MCF 10A (cell line): ENCODE measurements at places on chromosomes 5 and 9. TPM values are rescaled to one million over a fixed set of nuclear protein-coding genes. Genes with fewer than 3 reads are reported as not detected.

DNA sequence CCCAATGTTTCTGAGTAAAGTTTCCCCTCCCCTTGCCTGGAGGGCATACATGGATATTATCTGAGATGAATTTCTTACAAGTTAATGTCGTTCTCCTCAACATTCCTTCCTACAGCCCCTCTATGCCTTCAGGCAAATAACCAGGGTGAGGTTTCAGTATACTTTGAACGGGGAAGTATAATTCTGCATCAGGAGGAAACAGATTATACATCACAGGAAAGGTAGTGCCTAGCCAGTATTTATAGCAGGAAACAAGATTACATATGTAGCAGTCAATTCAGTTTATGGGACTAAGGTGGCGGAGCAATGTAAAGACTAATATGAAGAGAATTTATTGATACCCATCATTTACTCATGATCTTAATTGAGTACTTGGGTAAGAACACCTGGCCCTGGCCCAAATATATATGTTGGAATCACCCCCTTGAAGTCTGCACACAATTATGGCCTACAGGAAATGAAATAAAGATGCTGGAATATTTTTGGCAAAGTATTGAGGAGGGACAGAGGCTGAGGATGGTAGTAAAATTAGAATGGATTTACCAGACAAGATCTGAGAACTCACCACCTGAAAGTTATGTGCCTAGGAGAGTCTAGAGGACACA lies 661.1 kb downstream of the PTPRD start:
- no peak for DNase-seq

DNA sequence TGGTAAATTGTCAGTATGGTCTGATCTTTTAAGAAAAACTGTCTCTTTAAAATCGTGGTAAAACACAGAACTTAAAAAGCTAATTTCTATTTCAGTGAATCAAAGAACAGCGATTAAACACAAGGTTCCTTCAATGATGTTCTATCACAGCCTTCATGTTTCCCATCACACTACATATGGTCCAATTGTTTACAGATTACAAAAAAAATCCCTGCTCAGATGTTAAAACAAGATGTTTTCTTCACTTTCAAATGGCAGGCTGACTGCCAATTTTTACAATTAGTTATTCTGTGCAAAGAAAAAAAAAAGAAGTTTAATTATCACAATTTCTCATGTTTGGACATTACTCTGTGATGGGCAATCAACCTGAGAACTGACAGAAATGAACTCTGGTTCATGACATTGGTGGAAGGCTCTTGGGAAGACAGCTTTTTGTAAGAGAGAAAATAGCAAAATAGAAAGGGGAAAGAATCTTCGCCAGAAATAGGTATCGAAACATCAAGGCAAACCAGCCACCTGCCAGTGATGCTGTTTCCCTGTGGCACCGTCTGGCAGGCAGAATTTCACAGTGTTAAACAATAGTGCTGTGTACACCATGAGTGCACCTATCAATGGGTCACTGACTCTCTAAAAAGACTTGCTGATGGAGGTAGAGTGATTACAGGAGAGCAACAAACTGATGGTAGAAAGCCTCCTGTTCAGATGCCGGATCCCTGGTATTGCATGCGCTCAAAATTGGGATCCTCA lies 1020.0 kb upstream of the ARRDC3 start:
- DNase-seq: no peak

DNA sequence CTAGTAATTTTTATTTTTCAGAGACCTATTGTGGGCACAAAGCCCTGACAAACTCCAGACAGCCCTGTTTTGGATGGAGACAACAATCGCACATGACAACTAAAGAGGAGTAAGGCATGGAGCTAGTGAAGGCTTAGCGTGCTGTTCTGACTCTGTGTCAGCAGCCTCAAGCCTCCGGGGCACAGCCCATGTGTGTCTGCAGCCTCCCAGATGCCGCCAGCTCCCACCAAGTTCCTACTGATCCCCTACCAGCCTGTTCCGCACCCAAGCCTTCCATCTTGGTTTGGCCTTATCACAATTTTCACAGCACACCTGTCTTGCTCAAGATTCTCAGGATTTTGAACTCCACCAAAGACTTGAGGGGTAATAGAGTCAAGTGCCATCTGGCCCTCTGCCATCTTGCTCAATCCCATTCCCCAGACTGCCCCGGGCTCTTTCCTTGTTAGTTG lies 70.3 kb upstream of the SH3PXD2B start:
- DNase-seq: peak; percentile 31

DNA sequence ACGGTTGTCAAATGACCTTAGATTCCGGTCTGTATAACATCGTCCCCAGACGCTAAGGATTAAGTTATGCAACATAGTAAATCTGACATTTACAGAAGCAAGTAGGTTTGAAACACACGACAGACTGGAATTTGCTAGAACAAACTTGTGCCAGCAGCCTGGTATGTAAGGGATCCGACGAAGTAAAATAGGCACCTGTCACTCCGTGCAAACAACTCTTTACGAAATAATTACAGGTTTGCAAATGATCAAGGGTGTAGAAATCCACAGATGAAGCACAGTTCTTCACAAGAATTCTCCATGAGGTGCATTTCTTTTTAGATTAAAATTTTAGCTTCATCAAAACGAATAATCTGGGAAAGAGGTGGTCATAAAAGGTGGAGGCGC lies 508 bp downstream of the MOCS2 start:
- peak; percentile 33 for DNase-seq

The LCN10 gene
- total RNA-seq: not detected in 2 replicates

DNA sequence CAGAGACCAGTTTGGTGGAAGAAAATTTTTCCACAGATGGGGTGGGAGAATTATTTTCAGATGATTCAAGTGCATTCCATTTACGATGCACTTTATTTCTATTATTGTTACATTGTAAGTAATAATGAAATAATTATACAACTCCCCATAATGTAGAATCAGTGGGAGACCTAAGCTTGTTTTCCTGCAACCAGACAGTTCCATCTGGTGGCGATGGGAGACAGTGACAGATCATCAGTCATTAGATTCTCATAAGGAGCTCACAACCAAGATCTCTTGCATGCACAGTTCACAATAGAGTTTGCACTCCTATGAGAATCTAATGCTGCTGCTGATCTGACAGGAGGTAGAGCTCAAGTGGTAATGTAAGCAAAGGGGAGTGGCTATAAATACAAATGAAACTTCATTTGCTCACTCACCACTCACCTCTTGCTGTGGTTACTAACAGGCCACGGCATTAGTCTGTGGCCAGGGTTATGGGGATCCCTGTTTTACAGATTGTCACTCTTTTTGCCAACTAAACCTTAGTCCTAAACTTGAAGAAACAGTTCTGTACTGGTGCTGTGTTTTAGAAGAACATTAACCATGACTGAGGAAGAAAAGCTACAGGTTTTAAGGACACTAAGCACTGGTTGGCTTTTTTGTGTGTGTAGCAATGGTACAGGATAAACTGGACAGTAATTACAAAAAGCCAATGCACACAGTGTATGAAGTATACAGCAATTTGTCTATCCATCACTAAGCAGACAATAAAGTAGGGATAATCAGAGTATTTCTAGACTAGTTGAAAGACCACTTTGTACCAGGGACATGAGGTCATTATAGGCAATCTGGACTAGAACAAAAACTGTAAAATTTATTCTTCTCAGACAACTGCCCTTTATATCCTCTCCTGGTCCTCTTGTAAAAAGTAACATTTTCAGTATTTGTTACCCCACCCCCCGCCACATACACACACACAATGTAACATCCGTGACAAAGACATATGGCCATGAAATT lies 9.9 kb downstream of the TMEM232 start:
- DNase-seq: no peak
